ENCODE measurements at places on chromosomes 6 and 20.
A peak's percentile ranks its signal among the peaks of the same experiment; 100 is the strongest.

DNA sequence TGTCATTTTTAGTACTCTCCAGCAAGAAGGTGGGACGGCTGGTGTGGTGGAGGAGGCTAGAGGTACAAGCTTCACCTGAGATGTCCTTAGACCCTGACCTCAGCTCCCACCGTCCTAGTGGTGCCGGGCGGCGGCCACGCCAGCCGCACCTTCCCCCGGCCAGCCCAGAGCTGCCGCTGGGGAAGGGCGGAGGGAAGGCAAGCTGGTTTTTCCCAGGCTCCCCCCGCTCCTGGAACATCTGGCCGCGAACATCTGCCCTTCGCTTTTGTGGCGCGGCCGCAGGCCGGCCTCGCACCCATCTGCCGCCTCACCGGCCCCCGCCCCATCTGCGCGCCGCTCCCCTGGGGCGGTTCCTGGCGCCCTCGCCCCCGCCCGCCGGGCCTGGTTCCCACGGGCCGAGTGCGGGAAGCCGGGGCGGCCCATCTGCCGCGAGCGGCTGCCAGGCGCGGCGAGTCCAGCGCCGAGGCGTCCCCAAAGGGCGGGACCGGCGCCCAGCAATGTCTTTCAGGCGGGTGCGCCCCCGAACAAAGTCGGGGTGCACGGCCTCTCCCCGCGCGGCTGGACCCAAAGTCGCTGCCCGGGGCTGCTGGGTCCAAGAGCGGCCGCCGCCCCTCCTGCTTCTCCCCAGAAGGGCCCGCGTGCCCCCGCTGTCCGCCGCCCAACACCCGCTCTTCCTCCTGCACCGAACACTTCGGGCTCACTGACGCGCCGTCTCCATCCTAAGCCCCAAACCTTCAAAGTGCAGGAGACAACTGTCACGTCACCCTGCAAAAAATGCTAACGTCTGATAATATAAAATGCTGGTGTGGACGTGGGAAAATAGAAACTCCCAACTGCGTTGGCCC lies 17.3 kb upstream of the ID1 start:
- peak; percentile 54 for DNase-seq

DNA sequence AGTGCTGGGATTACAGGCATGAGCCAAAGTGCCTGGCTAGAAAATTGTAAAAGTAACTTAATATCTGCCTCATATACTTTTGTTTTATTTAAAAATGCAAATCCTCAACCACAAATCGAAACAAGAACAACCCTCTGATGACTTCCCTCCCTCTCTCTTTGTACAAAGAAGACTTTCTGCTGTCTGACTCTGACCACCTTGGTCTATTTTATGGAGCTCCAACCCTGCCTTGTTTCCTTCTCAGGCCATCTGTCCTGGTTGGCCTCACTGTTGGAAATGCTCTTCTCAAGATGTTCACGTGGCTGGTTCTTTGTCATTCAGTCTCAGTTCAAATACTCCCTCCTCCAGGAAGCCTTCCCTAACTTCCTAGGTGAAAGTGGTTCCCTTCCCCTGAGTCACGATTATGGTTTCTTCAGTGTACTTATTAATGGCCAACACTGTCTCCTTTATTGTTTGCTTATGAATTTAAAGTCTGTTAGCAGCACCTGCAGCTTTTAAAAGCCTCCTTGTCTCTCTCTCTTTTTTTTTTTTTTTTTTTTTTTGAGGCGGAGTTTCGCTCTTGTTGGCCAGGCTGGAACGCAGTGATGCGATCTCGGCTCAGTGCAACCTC lies 151.5 kb upstream of the SALL4 start:
- no peak for DNase-seq

DNA sequence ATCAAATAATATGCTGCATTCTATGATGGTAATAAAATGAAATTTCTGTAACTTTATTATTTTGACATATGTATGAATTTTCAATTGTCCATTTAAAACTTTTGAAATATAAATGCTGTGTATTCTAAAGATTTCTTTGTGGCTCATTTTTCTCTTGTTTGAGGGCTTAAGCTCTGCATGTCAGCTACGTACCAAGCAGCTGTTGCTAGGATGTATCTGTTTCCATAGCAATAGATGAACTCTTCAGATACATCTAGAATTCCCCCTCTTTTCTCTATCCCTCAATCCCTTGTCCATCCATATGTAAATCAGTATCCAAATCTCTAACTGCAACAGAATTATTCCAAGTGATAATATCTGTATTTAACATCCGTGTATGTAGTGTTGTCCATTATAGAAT lies 76.5 kb upstream of the OPRM1 start:
- DNase-seq: no peak

DNA sequence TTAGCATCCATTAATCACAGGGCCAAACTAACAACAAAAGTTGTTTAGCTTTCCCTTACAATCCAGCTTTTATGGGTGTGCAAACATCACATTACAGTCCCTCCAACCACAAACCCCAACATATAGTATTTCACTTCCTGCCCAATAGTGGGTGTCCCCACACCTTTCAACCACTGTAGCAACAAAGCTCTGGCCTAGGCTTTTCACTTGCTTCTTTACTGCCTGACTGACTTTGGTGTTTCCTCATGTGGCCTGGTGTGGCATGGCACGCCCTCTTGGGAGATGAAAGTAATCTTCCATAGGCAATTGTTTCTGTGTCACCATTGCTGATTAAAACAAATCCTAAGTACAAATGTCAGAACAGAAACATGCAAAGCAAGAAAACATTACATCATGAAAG lies 46.3 kb downstream of the MCM8 start:
- peak; percentile 81 for DNase-seq

- DNase-seq: no peak
Observed at GRCh38 chr20:48607544-48607865, 220.3 kb downstream of the PREX1 start.

DNA sequence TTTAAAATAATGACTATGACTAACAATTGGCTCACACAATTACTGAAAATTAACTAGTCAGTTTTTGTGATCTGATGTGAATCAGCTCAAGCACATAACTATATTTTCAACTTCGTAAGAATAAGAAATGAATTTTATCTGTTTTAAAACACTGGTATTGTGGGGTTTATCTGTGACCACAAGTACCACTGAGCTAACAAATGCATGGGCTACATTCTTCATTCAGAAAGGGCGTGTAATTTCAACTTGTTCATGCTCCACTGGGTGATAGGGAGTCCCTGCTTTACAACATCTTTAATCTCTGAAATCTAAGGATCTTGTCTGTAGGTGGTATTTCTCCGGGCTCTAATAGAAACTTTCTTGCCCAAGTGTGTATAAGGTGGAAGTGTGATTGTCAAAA lies 1311.5 kb upstream of the GJE1 start:
- no peak for DNase-seq

GRCh38 chr6:10408457-10408856 lies 6.4 kb downstream of the TFAP2A start:
- no peak for DNase-seq

DNA sequence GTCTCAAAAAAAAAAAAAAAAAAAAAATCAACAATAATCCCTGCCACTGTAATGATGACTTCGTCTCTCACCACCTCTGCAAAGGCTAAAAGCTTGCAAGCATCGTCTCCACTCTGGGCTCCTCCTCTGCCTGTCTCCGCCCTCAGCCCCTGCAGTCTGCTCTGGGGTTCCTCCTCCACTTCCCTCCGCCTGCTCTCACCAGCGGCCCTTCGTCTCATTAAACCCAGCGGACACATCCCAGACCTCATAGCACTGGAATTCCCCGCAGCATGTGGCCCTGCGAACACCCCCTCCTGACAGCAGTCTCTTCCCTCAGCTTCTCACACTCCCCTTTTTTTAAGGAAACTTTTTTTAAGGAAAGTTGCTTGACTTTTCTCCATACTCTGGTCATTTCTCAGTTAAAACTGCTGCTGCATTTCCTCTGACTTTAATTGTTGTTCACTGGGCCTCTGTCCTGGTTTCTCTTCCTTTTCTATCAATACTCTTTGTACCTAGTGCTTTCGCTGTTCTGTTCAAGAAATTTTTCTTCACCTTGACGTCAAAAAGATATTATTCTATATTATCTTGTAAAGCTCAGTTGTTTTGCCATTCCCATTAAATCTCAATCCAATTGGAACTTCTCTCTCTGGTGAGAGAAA lies 70.9 kb upstream of the PLEKHG1 start:
- DNase-seq: peak; percentile 24

- no peak for DNase-seq
Observed at GRCh38 chr6:19834858-19835257, 2.3 kb upstream of the ID4 start.

- no peak for DNase-seq
Observed at GRCh38 chr20:51533291-51534172, 9.0 kb downstream of the NFATC2 start.

DNA sequence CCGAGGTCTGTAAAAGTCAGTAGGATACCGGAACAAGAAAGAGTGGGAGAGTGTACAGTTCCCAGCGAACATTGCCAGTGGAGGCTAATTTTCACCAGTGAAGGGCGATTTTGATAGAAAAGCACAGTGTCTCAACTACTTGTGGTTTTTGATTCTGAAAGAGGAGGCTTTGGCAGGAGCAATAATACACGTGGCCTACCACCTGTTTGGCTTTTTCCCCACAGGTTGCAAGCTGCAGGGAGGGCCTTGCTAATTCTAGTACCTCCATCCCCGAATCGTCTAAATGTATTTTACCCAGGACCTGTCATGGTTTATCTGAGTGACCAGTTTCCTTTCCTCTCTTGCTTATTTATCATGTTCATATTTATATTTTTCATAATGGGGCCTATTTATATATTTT lies 3.3 kb upstream of the EFCAB8 start:
- no peak for DNase-seq

- DNase-seq: peak; percentile 68
Observed at GRCh38 chr20:43448748-43449535, 8.8 kb upstream of the SRSF6 start.

GRCh38 chr20:36549942-36550789 lies 8.8 kb downstream of the MYL9 start:
- no peak for DNase-seq

DNA sequence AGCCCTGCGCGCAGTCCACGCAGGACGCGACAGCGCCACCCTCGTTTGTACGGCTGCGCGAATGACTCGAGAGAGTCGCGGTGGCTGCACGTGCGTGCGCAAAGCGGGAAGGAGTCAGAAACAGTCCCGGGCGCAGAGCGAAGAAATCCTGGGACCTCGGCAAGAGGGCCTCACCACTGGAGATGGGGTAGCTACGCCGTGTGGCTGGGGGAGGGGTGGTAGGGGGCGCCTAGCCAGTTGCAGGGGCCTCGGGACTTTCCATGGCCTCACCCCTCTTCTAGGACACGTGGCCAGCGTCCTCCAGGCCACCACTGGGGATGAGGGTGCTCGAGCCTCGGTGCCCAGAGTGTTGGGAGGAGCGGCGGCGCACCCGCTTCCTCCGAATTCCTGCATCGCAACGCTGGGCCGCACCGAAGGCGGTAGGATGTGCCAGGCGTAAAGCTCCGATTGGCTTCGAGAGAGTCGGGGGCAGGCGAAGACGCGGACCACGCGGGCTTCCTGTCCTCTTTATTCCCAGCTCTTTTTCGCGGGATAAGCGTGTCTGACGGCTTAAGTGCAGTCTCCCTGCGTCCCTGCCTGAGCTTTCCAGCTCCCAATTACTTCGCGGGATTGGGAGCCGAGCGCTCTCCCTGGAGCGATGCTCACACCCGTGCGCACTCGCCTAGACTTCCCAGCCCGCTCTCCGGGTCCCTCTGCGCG lies 38.7 kb downstream of the NCR2 start:
- DNase-seq: no peak

DNA sequence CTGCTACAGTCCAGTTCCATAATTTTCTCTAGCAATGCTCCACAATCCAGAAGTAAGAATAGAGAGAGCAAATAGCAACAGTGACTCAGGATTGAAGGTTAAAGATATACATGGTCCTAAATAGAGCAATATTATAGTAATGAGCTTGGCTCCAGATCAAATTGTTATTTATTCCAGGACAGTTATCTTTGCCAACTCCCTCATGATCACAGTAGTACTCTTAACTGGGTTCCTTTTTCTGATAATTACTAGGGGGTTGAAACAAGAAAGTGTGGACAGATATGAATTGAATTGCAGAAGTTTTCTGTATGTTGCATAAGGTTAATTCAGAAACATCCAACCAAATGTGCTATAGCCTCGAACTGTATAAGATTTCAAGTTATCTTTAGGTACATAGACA lies 11.9 kb downstream of the FAM184A start:
- no peak for DNase-seq

DNA sequence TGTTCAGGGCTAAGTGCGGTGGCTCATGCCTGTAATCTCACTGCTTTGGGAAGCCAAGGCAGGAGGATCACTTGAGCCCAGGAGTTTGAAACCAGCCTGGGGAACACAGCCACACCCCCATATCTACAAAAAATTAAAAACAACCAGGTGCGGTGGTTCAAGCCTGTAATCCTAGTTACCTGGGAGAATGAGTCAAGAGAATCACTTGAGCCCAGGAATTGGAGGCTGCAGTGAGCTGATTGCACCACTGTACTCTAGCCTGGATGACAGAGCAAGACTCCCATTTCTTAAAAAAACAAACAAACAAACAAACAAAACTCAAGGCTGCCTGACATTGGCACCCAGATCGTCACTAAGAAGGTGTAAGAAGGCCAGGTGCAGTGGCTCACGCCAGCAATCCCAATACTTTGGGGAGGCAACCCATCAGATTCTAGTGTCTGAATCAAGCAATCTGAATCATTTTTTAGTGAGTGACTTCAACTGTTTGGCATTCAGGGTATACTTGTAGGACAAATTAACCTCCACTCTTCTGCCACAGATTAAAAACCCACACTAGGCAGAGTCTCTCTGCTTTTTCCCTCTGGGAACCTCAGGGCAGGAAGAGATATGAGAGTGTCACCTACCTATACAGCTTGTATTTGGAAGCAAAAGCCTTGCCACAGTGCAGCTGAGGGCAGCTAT lies 6.1 kb downstream of the PLAGL2 start:
- DNase-seq: no peak

DNA sequence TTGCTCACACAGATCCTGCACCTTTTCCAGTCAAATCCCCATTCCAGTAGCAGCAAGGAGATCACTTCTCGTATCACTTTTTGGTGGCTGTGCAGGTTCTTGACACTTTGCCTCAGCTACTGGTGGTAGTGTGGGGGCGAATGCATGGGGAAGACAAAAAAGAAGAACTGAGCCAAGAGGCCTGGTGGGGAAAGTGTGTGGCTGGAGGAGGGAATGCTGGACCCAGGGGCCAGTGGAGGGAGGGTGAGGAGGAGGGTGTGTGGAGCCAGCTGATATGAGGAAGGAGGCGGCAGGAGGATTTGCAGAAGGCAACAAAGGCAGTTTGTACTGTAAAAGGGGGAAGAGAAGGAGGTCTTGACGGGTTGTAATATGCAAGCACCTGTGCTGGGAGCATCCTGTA lies 15.7 kb upstream of the HLA-C start:
- peak; percentile 9 for DNase-seq

GRCh38 chr6:86756640-86757229 lies 180.6 kb upstream of the HTR1E start:
- DNase-seq: no peak

- DNase-seq: no peak
Observed at GRCh38 chr6:44682280-44682679, 294.8 kb downstream of the CDC5L start.

- no peak for DNase-seq
Observed at GRCh38 chr6:105993341-105994117, 92.6 kb upstream of the PRDM1 start.

DNA sequence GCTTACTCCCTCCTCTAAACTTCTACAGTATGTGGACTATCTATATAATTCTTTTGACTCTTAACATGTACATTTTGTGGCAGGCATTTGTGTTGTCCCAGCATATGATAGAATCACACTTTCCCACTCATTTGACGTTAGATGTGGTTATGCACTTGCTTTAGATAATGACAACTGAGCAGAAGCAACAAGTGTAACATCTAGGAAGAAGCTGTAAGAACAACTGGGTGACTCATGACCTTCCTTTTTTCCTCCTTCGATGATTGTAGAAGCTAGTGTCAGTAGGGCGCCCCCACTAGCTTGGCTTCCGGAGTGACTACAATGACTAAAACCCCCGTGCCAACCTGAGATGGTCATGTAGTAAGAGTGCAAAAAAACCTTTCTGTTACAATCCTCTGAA lies 74.6 kb upstream of the CEP85L start:
- peak; percentile 64 for DNase-seq
